ENCODE measurements at places on chromosomes 2 and 18. TPM values are rescaled to one million over a fixed set of nuclear protein-coding genes. Genes with fewer than 3 reads are reported as not detected.

ST8SIA3 gene
- not detected for total RNA-seq

RIF1 gene
- 33.2 TPM for total RNA-seq

NBEAL1 gene
- 4.5 TPM for total RNA-seq

NDC80 gene
- 46.9 TPM for total RNA-seq

CETN1 gene
- total RNA-seq = not detected

BOLL gene
- not detected for total RNA-seq

C2orf66 gene
- not detected for total RNA-seq

FLACC1 gene
- 1.9 TPM for total RNA-seq

GRCh38 chr2:73297151-73297559 lies 3.8 kb upstream of the EGR4 start:
- peak; percentile 26 for DNase-seq

GRCh38 chr2:47052847-47053246 lies 102.3 kb downstream of the STPG4 start:
- DNase-seq = no peak

- DNase-seq = no peak
These were observed 365.1 kb upstream of the NETO1 start for GRCh38 chr18:73232933-73233332.

DNA sequence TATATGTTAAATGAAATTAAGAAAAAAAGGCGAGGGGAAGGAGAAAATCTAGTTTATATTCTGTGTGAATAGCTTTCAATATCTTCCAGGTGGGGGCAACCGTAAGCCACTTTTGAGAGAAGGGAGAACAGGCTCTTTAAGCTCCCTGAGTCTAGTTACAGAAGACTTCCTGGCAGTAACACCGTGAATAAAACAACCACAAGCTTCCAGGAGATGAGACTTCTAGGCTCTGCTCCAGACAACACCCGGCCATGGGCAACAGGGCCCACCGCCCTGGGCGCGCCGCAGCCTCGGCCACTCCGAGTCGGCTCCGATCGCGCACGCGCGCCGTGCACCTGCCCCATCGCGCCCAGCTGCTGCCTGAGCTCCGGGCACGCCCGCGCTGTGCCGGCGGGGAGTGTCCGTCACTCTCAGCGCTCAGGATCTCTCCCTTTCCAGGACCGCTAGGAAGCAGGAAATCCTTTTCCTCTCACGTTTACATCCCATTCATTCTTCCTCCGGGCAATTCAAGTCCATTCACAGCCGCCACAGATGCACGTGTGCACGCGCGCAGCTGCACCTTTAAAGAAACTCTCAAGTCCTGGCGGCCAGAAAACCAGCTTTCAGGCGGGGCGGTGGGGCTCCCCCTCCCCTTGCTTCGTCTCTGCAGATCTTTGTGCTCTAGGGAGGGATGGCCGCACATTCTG lies 19.4 kb upstream of the PAX3 start:
- peak; percentile 81 for DNase-seq

DNA sequence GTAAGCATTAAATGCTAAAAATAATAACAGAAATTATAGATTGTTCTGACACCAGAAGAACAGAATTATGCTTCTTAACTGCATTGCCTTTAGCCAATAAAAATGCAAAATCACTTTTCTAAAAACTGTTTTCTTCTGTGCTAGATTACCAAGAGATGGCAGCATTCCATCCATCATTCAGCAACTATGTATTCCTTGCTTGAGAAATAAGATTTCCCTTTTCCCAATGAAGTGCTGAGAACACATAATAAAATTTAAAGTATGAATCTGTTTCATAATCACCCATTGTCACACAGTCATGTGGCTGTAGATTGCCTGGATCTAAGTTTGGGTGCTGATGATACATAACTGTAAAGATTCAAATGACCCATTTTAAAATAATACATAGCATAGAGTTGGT lies 504.2 kb downstream of the TDRD15 start:
- no peak for DNase-seq

DNA sequence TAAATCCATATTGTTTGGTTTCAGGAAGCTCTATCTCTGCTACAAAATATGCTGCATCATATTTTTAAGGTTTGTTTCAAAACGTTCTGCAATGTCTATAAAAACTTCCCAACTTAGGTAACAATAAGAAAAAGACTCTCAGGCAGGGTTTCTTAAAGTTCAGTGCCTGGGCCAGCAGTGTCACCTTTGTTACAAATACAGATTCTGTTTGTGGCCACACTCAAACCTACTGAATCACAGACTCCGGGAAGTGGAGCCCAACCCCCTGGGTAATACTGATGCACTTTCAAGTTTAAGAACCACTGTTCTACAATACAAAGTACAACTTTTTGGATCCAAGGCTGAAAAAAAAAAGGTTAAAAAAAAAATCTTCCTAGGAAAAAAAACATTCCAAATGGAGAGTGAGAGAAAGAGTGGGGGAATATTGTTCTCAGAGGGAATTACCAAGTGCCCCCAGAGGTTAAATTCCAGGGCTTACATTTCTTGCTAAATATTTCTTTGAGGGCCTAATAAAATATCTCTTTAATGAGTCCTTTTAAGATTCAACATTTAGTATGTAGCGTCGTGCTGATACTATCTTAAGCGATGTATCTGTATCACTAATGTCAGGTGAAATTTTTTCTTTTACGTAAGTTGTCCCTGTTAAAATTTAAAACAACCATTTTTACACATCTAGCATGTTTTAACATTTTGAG lies 476.7 kb downstream of the TXNL1 start:
- DNase-seq = no peak

DNA sequence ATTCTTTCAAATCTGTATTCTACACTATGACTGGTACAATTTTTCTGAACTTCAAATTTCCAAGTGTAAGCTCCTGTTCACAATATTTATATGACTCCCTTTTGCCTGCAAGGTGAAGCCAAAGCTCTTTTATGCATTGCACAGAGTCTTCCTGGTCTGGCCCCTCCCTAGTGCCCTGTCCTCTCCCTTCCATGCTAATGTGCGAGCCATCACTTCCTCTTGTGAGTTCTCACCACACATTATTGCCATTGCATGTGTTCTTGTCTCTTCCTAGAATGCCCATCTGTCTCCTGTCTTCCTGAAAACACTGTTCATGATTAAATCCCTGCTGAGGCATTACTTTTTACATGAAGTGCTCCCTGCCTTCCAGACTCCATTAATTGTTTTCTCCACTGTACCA lies 169.9 kb downstream of the MC4R start:
- no peak for DNase-seq

GRCh38 chr2:19021100-19021476 lies 337.3 kb downstream of the OSR1 start:
- peak; percentile 55 for DNase-seq

DNA sequence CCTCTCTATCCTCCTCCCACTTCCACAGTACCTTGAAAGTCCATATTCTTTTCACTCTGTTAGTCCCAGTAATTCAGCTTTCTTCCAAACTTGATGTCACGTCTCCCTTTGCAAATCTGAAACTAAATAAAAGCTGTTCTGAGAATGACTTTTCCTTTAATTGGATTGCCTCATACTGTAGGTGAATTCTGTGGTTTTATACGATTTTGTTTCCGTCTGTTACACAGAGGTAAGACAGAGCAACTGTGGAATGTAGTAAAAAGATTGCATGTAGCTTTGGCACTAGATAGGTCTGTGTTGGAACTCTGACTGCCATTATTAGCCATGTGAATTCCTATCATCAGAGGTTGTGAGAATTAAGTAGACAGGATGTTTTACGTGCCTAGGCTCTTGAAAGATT lies 25.9 kb downstream of the MALT1 start:
- DNase-seq = no peak

- DNase-seq = no peak
These were observed 1.9 kb upstream of the SLC1A4 start for GRCh38 chr2:64987001-64987955.

GRCh38 chr2:170143045-170143717 lies 34.8 kb upstream of the MYO3B start:
- no peak for DNase-seq

DNA sequence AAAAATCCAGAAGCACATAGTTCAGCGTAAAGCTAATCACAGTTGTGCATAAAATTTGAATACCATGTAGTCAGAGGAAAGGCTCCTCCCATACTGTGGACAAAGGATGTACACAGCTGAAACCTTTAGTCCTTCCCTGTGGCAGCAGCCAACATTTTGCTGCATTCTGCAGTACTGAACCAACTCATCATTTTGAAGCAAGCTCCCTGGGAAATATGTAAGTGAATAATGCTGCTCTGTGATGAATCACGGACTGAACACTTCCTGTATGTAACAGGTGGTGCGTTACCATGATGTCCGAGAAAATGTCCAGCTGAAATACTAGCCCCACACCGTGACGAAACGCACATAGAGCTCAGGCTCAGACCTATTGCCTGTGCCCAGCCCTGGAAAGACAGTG lies 421.1 kb upstream of the RAB12 start:
- DNase-seq = peak; percentile 94

- no peak for DNase-seq
These were observed 88.0 kb downstream of the CDC42EP3 start for GRCh38 chr2:37583402-37583801.
